ENCODE measurements at places on chromosomes 16 and 17. TPM values are rescaled to one million over a fixed set of nuclear protein-coding genes. Genes with fewer than 3 reads are reported as not detected.
A peak's percentile ranks its signal among the peaks of the same experiment; 100 is the strongest.

GRCh38 chr17:81196505-81197408, 26.0 kb downstream of the CEP131 start:
- no peak for DNase-seq

Gene SMIM36
- total RNA-seq = not detected

DNA sequence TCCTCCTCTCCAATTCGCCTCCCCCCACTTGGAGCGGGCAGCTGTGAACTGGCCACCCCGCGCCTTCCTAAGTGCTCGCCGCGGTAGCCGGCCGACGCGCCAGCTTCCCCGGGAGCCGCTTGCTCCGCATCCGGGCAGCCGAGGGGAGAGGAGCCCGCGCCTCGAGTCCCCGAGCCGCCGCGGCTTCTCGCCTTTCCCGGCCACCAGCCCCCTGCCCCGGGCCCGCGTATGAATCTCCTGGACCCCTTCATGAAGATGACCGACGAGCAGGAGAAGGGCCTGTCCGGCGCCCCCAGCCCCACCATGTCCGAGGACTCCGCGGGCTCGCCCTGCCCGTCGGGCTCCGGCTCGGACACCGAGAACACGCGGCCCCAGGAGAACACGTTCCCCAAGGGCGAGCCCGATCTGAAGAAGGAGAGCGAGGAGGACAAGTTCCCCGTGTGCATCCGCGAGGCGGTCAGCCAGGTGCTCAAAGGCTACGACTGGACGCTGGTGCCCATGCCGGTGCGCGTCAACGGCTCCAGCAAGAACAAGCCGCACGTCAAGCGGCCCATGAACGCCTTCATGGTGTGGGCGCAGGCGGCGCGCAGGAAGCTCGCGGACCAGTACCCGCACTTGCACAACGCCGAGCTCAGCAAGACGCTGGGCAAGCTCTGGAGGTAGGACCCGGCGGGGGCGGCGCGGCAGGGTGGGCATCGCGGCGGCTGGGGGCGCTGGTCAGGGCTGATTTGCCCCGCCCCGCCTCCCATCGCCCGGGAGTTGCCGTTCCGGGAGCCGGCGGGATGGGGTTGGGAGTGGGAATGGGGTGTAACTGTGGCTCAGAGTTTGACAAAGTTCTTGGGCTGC, 567 bp downstream of the SOX9 start:
- no peak for DNase-seq

- no peak for DNase-seq
These were observed at the start of gene MEIOB for GRCh38 chr16:1871974-1872635. Gene MEIOB (minus strand): TSS chr16:1872164. CDS start chr16:1868175, 3,989 bp downstream.

DNA sequence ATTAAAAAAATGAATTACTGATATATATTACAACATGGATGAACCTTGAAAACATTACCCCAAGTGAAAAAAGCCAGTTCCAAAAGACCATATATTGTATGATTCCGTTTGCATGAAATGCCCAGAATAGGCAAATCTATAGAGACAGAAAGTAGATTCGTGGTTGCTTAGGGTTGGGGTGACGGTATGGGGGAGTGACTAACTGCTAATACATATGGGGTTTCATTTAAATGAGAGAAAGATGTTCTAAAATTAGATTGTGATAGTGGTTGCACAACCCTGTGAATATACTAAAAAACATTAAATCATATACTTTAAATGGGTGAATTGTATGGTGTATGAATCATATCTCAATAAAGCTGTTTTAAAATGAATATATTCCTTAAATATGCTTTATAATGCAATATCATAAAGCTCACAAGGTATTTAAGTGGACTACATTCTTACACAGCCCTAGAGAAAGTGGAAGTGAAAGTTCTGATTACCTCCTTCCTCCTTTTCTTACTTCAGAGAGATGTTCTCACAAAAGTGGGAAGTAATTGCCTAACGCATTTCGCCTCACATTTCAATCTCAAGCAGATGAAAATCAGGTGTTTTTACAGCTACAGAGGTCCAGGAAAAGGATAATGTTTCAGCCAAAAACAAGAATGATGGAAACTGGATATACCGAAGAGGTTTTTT, 142.7 kb upstream of the GNAO1 start:
- no peak for DNase-seq

Gene DNASE1L2
- total RNA-seq = 3.5 TPM

DNA sequence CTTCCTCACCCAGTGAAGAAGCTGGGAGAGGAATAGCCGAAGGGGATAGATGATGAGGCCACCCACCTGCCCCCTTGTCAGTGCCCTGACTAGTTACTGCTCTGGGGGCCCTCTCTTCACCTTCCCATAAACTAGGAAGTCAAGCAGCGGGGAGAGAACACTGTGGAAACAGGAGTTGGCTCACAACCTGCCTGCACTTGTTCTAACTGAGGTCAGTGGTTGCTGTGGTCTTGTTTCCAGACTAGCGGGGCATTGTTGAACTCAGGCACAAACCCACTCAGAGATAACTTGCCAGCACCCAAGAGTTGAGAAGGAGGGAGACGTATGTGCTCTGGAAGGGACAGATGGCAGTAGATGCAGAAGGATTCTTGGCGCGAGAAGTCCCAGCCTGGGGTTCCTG, 48.6 kb upstream of the DDX52 start:
- DNase-seq = no peak

GRCh38 chr17:73733517-73733916, 89.3 kb upstream of the SDK2 start:
- no peak for DNase-seq

Gene SLC35G6
- total RNA-seq = not detected

DNA sequence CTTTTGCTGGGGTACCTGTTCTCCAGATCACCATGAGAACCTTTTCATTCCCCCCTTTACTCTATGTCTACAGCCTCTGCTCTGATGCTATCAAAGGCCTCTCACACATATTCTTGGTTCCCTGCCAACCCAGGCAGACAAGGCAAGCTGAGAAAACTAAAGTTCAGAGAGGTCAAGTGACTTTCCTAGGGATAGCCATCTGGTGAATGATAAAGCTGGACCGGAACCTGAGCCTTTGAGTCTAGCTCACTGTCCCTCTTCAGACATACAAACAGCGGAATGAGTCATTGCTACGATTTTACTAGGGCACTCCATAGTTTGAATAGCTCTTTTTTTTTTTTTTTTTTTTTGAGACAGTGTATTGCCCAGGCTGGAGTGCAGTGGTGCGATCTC, 73.3 kb downstream of the XYLT1 start:
- DNase-seq = no peak

DNA sequence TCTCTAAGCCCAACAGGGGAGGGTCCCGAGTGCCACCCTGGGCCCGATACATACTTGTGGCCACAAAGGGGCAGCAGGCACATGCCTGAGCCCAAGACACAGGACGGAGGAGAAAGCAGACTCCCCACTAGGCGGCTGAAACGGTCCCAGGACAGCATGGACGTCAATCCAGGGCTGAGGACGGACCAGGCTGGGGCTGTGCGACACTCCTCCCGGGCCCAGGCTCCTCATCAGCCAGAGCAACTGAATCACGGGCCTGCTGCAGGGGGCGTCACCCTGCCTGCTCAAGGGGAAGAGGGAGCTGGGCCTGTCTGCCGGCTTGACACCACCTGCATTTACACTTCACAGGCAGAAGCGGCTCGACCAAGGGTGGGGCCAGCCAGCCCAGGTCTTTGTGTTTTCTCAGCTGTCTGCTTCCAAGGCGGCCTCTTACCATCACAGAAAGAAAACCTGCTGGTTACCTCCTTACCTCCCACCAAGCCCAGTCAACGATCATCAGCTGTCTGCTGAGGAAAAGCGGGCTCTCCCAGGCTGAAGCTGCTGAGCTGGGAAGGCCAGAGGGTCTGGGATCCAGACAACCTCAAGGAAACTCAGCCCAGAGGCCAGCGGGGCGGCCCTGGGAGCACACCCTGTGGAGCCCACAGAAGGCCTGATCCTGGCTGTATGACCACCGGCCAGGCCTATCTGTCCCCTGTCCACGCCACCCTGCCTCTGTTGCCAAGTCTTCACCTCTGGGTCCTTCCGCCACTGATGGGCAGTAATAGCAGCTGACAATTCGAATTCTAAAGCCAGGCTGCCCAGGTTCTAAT, 26.4 kb downstream of the KIFC3 start:
- no peak for DNase-seq

Gene KRT24
- not detected for total RNA-seq

Gene TEX14
- 0.12 TPM for total RNA-seq

DNA sequence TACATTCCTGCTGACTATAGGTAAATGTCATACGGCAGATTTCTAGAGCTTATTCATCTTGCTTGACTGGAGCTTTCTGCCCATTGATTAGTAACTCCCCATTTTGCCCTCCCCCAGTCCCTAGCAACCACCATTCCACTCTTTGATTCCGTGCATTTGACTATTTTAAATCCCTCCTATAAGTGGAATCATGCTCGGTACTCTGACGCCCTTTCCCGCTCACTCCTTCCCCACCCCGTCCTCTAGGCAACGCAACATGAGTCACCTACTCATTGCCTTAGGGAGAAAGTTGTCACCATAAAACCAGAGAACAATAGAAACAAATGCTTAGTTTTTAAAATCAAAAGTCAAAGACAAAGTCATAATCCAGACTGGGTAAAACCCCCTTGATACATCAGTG, 45.5 kb upstream of the RBBP6 start:
- DNase-seq = no peak

Gene P2RX1
- total RNA-seq = 3.9 TPM

DNA sequence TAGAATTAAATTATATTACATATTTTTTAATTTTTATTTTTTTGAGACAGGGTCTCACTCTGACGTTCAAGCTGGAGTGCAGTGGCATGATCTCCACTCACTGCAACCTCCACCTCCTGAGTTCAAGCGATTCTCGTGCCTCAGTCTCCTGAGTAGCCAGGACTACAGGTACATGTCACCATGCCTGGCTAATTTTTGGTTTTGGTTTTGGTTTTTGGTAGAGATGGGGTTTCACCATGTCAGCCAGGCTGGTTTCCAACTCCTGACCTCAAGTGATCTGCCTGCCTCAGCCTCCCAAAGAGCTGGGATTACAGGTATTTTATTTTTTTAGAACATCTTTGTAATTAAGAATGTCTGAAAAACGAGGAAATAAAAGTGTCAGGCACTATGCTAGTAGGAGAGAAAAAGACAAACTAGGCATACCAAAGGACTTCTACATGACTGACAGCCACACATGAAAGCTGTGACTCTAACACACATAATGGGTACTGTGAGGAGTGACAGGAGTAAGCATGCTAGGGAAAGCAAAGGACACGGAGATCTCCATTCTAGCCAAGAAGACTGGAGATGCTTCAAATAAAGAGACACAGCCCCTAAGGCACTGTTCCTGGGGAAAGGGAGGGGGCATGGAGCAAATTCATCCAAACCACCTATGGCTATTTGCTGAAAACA, 7.3 kb downstream of the GNA13 start:
- no peak for DNase-seq

DNA sequence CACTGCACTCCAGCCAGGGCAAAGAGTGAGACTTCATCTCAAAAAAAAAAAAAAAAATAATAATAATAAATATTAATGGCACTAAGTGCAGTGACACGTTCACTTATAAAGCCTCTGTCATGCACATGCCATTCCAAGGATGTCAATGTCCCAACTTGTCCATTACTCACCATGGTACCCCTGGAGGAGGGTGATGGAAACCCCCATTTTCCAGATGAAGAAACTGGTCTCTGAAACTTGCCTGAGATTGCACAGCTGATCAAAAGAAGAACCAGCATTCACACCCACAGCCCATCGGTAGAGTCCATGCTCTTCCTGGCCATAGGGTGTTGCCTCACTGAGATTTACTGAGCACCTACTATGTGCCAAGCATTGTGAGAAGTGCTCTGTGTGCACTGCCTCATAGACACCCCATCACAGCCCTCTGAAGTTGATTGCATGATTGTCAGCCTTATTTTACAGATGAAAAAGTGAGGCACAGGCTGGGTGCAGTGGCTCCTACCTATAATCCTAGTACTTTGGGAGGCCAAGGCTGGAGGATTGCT, 123.7 kb downstream of the ABCC1 start:
- no peak for DNase-seq

DNA sequence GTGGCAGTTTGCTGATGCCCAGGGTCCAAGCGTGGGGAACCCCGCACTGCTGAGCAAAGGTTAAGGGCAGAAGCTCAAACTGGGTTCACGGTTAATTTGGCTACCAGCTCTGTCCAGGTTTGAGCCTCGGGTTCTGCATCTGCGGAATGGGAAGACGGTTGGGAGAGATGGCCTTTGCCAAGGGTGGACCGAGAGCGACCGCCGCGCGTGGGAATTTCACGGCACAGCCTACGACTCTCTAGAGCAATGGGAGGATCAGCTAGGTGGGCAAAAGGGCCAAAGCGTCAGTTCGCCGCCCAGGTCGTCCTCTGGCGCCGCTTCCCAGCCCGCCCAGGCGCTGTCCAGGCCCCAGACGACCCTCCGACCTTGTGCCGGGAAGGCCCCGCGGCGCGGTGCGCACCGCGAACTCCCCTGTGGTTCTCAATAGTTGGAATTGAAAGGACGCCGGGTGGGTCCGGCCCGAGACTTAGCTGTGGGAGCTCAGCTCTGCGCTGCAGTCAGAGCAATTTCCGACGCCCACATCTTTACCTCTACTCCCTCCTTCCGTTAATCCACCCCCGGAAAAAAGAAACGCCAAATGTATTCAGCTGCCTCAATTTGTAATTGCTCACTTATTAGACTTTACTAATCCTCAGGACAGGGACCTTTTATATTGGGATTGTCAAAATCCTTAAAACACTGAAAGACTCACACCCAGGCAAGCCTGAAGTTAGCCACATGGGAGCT, 2.5 kb upstream of the HS3ST3B1 start:
- DNase-seq = no peak

DNA sequence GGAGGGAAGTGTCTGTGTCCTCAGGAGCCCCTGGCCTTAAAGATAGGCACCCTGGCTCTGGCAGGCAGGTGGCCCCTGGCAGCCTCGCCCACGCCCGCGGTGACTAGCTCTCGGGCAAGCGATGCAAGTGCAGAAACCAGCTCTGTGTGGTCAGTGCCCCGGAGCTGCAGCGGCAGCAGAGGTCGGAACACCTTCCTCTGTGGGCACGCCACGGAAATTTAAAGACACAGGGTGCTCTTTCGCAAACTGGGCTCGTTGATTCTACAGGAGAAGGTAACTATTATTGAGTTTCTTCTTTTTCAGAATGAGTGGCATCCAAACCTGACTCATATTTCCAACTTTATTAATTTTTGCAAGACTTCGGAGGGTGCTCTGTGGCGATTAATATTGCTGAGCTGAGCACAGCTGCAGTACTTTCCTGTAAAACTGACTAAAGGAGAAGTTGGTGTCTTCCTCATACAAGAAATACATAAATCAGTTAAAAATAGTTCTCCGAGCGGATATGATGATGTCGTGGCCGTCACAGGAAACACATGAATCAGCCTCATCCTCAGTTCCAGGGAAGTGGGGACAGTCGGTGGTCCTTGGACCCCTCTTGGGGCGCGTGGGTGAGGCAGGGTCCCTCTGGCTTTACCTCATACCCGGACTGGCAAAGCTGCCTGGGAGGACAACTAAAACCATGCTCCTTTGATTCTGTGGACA, 120.2 kb downstream of the METRNL start:
- DNase-seq = peak; percentile 90

DNA sequence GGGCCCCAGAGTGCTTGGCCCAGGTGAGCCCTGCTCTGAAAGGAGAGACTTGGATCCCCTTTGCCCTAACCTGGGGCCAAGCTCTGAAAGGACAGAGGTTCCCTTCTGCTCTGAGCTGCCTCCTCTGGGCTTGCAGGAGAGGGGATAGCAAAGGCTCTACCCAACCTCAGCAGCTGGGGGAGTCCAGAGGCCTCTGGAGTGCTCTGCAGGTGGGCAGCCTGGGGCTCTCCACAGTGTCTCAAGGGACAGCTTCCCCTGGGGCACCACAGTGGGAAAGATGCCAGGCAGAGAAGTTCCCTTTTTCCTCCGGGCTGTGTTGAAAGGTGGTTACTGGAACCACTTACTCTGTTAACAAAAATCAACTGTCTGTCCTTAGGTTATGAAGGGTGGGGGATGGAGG, 48.2 kb upstream of the MGAT5B start:
- peak; percentile 37 for DNase-seq

GRCh38 chr16:56324406-56324805, 100.9 kb downstream of the AMFR start:
- no peak for DNase-seq

Measured in natural killer cell treated with Interleukin-12 subunit alpha and Interleukin-12 subunit beta and Interleukin-15 and Interleukin-18, amount 100 ng/mL, for 72 hours (primary cell).